ENCODE measurements at places on chromosomes 4 and X.

DNA sequence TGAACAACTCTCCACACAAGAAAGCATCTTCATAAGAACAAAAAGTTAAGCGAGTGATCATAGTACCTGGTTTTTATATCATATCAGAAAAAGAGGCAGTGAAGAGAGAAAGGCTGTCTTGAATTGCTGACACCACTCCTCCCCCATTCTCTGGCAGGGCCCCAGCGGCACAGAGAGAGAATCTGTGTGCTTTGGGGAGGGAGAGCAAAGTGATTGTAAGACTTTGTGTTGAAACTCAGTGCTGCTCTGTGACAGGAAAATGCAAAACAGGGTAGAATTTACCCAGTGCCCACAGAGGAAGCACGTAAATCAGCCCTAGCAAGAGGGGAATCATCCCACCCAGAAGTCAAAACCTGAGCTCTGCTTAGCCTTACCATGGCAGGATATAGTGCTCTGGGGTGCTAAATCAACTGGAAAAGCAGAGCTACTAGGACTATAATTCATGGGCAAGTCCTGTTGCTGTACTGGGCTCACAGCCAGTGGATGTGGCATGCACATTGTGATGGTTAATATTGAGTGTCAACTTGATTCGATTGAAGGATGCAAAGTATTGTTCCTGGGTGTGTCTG, 174.6 kb downstream of the PRR32 start:
- DNase-seq: no peak

DNA sequence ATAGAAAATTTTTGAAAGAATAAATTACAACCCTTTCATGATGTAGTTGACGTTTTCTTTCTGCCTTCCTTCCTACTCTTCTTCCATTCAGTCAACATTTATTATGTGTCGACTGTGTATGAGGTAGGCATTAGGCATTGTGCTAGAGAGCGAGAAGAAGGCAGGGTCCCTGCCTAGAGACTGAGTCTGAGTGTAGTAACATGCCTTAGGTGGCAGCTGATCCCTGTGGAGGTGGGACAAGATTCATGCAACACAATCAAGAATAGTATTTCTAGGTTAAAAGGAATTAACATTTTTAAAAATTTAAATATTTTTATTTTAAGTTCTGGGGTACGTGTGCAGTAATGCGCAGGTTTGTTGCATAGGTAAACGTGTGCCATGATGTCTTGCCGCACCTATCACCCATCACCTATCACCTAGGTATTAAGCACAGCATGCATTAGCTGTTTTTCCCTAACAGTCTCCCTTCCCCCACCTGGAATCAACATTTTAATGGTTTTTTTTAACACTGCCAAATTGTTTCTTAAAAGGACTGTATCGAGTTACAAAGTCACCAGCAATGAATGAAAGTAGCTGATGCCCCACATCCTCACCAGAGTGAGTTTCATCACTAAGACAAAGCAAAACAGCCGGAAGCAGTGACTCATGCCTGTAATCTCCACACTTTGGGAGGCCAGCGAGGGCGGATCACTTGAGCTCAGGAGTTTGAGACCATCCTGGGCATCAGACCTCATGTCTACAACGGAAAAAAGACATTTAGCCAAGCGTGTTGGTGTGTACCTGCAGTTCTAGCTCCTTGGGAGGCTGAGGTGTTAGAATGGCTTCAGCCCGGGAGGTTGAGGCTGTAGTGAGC, 84.0 kb downstream of the WWC2 start:
- DNase-seq: peak; percentile 73

DNA sequence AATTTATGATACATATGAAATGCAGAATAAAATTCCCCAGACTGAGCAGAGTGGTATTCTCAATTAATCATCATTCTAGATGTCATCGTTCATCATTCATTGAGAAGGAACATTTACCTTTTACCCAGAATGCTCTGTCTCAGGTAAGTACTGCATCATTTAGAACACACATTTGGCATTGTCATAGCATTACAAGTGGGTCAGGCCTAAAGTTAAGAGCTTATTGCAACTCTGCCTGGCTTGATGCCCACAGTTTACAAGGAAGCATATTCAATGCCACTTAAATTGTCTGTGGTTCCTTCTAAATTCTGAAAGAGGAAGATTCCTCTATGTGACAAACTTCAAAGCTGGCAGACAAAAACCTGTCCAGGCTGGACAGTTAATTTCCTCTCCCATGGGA, 87.3 kb downstream of the CAMK2D start:
- no peak for DNase-seq

DNA sequence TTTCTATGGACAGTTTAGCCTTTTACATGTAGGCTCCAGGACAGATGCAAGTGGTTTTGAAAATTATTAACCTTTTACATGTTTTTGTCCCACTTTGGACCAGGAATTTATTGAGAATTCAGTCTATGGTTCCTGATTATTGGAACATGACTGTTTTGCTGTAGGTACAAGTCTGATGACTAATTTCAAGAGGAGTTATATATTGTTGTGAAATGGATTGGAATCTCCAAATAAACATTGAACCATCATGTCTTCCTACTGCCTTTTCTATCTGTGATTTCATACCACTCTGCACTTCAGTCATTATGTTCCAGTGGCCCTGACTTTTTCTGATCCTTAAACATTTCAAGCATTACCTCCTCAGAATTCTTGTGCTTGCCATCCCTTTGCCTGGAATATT, 35.9 kb downstream of the TBC1D19 start:
- no peak for DNase-seq

- DNase-seq: no peak
These were observed 38.1 kb upstream of the PDE5A start for GRCh38 chr4:119666653-119667091.

- no peak for DNase-seq
These were observed 443.4 kb downstream of the BCOR start for GRCh38 chrX:39654183-39654925.

DNA sequence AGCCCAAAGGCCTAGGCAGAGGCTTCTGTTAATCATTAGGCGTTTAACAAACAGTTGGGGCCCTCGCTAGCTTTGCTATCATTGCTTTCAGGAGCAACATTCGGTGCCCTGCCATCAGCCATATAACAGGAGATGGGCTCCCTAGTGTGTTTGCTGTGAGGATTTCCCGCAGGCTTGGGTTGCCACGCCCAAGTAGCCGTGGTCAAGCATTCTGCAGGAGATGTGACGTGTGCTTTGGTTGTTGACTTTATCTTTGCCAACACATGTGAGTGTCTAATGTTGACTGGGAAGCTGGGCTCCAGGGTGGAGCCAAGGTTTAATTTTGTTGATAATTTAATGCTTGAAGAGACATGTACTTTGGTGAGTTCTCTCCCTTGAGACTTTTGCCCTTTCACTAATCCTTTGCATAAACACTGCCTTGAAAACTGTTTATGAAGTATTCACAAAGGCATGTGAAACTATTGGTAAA, 184.6 kb upstream of the KIT start:
- DNase-seq: no peak

DNA sequence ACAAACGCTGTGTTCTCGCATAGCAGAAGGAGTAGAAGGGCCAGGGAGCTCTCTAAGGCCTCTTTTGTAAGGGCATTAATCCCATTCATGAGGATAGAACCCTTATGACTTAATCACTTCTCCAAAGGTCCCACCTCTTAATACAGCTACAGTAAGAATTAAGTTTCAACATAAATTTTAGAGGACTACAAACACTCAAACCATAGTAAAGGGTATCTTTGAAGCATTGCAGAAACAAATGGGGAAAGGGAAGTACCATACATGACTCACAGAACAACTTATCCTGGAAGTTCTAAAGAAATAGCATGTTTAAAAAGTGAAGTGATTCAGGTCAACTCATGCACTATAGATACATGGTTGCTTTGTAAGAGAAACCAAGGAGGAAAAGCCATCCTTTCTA, 680.8 kb downstream of the RPA4 start:
- peak; percentile 67 for DNase-seq

GRCh38 chr4:147509386-147509785, 28.5 kb downstream of the EDNRA start:
- DNase-seq: no peak

DNA sequence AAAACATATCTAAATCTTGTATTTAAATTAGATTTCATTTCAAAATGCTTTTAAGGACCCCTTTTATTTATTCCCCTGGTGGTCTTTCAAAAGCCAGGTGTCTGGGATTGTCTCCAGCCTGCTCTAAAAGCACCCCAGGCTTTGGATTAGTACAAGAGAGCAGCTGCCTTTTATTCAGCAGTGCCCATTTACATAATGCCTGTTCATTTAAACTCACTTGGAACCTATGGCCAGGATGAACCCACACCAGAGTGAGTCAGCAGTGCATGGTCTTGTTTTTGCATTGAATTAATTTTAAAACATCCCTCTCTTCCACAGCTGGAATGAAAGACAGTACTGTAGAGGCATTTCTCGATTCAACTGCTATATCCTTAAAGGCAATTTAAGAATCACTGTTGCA, 64.1 kb upstream of the TENM3 start:
- no peak for DNase-seq

- DNase-seq: no peak
These were observed 56.3 kb downstream of the SERTM2 start for GRCh38 chrX:111567542-111568255.

DNA sequence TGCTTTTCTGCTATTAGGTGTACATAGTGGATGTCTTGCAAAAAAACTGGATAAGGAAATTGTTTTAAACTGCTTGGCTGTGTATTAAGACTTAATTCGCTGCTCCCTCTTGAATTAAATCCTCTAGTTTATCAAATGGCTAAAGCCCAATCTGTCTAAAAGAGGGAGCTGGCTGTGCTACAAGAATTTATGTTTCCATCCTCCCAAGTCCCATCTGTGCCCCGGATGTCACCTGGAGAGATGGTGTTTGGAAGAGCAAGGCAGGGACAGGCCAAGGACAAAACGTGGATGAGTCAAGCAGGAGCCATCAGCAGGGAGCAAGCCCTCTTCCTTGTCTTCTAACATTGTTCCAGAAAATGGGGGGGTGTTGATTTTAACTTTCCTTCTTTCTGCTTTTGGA, 171.3 kb upstream of the LCORL start:
- DNase-seq: no peak

DNA sequence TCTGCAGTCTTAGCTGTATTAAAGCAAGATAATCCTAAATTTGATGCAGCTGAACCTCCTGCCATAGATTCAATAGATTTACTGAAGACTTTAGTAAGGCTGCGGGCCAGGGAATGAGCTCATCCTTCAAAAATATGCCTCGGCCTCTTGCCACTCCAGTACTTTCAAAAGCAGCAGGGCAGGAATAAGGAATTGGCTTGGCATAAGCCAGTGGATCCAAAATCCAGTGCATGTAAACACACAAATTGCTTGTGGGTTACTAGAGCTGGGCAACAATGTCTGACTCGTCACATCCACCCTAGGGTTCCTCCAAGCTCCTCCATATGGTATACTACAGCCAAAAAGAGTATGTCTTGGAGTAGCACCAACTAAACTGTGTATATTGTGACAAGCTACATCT, 165.0 kb downstream of the AMELX start:
- DNase-seq: no peak

- no peak for DNase-seq
These were observed 26.5 kb upstream of the HERC6 start for GRCh38 chr4:88352062-88352740.

GRCh38 chrX:151704041-151704663, 8.9 kb downstream of the PRRG3 start:
- no peak for DNase-seq

DNA sequence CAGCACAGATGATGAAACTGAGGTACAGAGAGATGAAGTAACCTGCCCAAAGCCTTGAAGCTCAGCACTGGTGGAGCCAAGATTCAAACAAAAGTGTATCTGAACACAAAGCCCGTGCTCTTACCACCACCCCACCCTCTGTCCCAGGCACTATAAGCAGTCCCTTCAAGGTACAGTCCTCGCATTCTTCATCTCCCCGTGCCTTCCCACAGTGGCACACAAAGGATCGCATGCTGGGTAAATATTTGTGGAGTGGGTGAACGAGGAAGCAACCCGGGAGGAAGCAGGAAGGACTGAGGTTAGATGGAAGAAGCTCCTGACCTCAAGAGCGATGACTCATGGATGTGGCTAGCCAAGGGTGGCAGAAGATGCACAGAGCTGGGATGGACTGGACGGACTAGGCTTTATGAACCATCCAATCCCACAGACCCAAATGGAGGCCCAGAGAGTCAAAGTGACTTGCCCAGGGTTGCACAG, 18.4 kb downstream of the IQSEC2 start:
- peak; percentile 69 for DNase-seq

DNA sequence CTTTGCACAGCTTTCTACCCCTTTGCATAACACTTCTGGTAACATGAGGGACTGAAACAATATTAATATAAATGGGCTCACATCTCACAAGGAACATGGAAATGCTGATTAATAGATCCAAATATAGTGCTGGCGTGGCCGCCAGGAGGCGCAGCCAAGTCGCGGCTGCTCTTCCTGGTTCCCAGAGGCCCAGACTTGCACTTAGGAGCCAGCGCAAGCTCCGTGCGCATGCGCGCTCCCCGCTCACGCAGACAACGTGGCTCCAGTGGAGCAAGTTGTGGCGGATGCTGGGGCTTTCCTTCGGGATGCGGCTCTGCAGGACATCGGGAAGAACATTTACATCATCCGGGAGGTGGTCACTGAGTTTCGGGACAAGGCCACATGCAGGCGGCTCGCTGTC, 318.3 kb upstream of the SLC7A11 start:
- DNase-seq: peak; percentile 14

GRCh38 chr4:11151500-11151899, 277.2 kb downstream of the HS3ST1 start:
- no peak for DNase-seq

DNA sequence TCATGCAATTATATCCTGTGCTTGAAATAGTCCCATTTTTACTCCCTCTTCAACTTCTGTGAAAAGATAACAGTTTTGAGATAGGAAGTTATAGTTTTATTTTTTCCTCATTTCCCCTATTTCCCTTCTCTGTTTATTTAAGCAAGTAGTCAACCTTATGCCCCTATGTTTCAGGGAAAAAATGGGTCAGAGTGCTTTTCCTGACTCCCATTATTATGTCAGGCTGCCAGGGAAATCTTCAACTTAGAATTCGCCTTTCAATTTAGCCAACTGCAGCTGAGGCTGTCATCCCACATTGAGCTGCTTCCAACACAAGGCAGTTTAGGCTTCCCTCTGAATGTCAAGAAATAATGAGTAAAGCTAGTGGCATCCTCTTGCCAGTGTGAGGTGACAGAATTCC, 42.3 kb downstream of the NXT2 start:
- no peak for DNase-seq
